ENCODE measurements at places on chromosomes 7 and 10.

- peak; percentile 37 for DNase-seq
Observed at GRCh38 chr10:100009283-100009792, 409 bp downstream of the DNMBP start.

GRCh38 chr7:139885511-139885910 is 56.4 kb downstream of the TBXAS1 start:
- DNase-seq: no peak

DNA sequence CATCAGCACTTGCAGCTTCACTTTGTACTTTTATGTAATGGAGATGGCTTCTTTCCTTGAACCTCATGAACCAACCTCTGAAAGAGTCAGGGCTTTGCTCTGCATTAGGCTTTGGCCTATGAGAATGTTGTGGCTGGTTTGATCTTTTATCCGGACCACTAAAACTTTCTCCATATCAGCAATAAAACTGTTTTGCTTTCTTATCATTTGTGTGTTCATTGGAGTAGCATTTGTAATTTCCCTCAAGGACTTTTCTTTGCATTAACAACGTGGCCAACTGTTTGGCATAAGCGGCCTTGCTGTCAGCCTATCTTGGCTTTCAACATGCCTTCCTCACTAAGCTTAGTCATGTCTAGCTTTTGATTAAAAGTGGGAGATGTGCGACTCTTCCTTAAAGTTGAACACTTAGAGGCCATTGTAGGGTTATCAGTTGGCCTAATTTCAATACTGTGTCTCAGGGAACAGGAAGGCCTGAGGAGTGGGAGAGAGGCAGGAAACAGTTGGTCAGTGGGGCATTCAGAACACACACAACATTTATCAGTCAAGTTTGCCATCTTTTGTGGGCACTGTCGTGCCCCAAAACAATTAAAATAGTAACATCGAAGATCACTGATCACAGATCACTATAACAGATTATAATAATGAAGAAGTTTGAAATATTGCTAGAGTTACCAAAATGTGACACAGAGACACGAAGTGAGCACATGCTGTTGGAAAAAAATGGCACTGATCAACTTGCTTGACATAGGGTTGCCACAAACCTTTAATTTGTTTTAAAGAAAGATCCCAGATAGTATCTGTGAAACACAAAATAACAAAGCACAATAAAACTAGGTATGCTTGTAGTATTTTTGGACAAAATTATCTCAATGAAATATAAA is 64.7 kb downstream of the NRF1 start:
- DNase-seq: no peak

GRCh38 chr7:151452680-151453325 is 12.9 kb upstream of the CRYGN start:
- no peak for DNase-seq

DNA sequence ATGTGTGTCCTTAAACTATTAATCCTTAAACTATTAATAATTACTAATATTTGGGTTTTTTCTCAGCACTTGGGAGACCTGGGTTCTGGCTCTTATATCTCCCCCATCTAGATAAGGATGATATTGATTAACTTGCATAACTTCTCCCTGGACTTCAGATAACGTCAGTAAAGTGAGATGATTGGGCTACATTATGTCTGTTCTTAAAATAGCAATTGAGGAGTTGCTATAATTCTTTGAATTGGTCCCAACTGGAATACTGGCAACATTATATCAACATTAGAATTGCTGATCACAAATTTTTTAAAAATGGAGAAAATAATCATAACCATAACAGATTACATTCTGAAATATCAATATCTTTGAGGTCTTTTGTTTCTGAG is 1.9 kb downstream of the APBB1IP start:
- DNase-seq: no peak

- no peak for DNase-seq
Observed at GRCh38 chr10:86958901-86959736, 720 bp downstream of the SNCG start.

DNA sequence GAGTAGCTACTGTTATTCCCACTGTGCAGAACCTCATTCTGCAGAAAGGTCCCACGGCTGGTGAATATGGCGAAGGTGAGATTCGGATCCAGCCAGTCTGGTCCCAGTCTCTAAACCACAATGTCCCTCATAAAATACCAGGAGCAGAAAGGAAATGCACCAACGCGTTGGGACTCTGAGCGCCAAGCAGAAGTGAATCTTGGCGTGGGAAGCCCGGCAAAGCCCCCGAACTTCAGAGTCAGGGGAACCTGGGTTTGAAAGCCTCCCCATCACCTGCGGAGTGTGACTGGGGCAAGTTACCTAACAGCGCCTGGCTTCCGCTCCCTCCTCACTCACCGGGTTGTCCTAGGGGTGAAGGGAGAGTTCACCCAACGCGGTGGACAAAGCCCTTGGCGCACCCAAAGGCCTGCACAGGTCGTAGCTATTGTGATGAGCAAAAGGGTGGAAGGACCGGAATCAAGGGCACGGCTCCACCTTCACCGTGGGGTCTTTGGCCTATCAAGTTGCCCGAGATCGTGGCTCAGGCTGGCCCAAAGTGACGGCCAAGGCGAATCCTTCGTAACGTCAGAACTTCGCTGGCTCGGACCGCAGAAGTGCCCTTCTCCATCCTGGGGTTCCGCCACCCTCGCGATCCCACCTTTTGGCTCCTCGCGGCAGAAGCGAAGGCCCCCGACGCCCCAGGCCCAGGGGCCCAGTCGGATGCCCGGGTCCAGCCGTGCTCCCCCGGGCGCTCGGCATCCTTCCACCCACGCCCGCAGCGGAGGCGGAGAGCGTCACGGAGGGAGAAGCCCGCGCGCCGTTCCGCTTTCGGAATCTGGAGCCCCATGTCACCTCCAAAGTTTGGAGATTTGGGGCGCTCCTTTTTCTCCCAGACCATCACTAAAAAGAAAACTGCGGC is 811 bp downstream of the RGS10 start:
- DNase-seq: no peak

All from anterior cingulate cortex (tissue), 58 donors.